ENCODE measurements at places on chromosomes 6 and 20. TPM values are rescaled to one million over a fixed set of nuclear protein-coding genes. Genes with fewer than 3 reads are reported as not detected.

- no peak for DNase-seq
These were observed 109.9 kb upstream of the HEY2 start for GRCh38 chr6:125639466-125640020.

DNA sequence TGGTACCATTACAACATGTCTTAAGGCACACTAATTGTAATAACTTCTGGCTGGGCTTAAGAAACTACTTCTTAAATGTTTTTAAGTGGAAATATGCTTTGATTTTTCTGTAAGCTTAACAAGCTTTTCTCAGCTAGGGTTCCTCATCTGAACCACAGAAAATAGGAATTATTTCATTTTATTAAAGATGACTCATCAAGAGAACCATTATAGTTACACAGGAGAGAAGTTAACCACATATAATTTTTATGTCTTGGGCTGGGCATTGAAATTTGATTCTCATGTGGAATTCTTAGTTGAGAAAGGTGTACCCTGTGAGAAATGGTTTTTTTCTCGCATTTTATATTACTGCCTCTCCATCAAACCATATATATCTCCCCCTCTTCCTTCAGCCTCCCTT lies 75.1 kb downstream of the QKI start:
- no peak for DNase-seq

- DNase-seq: no peak
These were observed 5.2 kb downstream of the STK38 start for GRCh38 chr6:36542041-36542440.

GRCh38 chr6:37994223-37994622 lies 174.7 kb downstream of the ZFAND3 start:
- no peak for DNase-seq

DNA sequence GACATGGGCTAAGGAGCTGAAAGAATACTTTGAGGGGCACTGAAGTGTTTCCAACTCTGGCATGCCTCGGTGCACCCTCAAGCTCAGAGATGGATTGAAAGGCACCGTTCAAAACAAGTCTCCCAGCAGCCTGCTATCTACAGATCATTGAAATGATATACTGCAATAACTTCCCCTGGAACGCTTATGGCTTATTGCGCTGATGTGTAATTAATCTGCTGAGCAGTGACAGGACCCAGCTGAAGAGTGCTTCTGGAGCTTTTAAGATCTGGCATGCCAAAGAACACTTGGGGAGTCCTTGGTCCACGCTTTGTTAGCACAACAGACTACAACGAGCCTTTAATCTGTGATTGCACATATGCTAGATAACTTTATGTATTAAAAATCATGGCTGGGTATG lies 708.2 kb downstream of the PRKN start:
- no peak for DNase-seq

DNA sequence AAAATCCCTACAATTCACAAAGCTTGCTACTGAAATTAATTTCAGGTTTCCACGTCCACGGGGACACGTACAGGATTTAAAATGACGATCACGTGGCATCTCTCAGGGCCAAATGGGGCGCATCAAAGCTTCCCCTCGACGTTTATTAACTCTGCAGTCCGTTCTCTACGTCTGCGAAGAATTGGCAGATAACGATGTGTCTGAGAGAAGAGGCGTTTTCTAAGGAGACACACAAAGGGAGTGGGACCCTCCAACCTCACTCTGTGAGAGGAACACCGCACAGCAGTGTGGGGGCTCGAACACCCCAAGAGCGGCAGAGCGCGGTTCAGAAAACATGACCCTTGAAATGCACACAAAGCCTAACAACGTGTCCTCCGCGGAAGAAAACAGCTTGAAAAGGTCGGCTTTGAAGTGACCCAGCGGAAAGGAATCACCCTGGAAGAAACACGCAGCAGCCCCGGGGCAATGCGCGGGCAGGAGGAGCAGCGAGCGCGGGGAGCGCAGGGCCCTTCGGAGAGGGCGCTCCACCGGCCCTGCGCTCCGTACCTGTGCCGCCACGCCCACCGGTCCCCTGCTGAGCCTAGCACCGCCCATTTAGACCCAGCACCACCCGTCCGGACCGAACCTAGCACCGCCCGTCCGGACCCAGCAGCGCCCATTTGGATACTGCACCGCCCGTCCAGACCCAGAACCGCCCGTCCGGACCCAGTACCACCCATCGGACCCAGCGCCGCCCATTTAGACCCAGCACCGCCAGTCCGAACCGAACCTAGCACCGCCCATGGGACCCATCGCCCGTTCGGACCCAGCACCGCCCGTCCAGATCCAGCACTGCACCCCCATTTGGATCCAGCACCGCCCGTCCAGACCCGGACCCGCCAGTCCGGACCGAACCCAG lies 1.1 kb upstream of the AFDN start:
- peak; percentile 32 for DNase-seq

DNA sequence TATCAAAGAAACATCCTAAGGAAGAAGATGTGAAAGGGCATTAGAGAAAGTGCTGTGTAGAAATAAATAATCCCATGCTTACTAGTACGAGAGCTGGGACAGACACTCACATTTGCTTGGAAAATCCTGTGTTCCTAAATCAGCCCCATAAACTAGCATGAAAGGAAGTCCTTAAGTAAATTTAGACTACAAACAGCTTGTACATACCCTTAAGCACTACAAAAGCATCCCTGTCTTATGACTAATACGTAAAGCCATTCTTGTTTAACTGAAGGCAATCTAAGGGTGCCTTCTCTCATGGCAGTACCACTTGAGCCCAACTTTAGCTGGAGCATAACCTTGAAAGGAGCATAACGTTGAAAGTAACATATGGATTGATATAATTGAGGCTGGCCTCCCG lies 15.4 kb upstream of the FOXQ1 start:
- no peak for DNase-seq

DNA sequence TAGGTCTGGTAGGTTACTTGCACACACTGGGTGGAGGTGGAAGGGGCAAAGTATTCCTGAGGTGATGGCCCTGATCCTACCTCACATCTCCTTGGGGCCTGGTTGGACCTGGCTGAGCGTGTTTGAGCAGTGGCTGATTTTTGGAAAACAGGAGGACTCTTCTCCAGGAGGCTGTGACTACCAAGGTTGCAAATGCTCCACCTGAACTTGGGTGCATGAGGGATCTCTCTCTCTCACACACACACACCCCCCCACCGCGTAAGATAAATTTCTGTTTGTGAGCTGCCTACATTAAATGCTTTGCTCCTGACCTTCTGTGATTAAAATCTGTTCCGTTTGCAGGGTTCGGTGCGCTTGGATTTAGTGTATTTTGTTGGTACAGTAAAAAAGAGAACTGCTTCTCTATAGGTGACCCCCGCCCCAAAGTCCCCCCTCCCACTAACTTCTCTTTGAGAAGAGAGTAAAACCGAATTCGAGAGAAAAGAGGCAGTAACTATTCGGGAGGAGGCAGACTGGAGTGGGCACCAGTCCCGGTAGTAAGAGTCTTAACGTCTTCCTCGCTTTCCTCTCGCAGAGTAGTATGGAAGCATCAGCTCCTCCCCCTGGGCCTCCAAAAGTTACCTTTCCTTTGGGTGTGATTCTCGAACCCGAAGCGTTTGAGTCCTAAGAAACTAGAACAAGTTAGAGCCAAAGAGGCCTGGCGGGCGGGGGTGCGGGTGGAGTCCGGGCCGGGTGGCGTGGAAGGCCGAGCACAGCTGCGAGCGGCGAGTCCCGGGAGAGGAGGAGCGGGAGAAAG lies 585 bp upstream of the DSE start:
- no peak for DNase-seq

Gene SLC35D3
- not detected for total RNA-seq

Gene TRAPPC3L
- total RNA-seq: 3.5 TPM

Gene ELOVL5
- 147 TPM for total RNA-seq
